ENCODE measurements at places on chromosomes 5 and 9.

- DNase-seq = no peak
Measured at GRCh38 chr9:38671372-38671731, 48.6 kb downstream of the FAM240B start.

GRCh38 chr9:109906766-109907382 lies 126.9 kb downstream of the PALM2AKAP2 start:
- no peak for DNase-seq

DNA sequence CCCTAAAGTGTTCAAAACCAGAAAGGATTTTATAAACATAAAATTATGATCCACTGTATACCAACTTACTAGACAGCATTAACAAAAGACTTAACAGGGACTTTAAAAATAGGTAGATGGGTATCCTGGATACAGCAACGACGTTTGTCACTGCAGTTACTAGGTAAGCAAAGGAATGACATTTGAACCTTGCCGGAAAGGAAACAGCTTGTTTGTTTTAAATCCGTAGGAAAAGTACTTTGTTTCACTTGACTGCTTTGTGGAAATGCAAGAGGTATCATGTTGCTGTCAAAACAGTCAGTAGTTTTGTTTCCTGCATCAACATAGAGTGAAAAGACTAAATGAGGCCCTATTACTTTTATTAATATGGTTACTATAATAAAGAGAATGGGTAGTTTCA lies 122.9 kb downstream of the CDC42SE2 start:
- no peak for DNase-seq

DNA sequence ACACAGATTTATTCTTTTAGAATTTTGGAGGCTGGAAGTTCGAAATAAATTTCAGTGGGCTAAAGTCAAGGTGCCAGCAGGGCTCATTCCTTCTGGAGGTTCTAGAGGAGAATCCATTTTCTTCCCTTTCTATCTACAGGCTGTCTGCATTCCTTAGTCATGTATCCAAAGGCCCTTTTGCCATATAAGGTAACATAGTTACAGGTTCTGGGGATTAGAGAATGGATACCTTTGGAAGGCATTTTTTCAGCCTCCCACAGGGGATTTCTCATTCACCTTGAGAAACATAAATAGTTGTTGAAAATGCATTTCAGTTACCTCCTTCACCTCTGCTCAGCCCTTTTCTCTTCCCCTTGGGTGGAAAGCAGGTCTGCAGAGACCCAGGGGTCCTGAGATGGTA lies 280.0 kb upstream of the MAP3K1 start:
- DNase-seq = no peak

GRCh38 chr5:111784491-111785181 lies 27.6 kb upstream of the NREP start:
- DNase-seq = no peak

DNA sequence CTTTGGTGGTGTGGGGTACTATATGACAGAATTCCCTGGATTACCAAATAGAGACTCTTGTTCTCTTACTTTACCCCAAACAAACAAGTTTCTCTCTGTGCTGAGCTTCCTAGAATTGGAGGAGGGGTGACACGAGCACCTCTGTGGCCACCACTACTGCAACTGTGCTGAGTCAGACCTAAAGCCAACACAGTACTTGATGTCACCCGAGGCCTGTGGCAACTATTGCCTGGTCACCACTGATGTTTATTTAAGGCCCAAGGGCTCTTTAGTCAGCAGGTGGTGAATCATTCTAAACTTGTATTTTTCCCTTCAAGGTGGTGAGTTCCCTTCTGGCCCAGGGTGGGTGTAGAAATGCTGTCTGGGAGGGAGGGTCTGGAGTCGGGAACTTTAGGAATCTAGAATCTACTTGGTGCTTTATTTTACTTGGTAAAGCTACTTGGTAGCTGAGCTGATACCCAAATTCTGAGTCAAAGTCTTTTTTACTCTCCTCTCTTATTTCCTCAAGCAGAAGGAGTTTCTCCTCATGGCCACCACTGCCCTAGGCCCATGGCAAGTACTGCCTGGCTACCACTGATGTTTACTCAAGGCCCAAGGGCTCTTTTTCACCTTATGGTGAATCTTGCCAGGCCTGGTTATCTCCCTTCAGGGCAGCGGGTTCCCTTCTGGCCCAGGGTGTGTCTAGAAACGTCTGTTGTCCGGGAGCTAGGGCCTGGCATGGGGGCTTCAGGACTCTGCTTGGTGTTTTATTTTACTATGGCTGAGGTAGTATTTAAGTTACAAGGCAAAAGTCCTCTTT lies 9.8 kb downstream of the LURAP1L start:
- no peak for DNase-seq

DNA sequence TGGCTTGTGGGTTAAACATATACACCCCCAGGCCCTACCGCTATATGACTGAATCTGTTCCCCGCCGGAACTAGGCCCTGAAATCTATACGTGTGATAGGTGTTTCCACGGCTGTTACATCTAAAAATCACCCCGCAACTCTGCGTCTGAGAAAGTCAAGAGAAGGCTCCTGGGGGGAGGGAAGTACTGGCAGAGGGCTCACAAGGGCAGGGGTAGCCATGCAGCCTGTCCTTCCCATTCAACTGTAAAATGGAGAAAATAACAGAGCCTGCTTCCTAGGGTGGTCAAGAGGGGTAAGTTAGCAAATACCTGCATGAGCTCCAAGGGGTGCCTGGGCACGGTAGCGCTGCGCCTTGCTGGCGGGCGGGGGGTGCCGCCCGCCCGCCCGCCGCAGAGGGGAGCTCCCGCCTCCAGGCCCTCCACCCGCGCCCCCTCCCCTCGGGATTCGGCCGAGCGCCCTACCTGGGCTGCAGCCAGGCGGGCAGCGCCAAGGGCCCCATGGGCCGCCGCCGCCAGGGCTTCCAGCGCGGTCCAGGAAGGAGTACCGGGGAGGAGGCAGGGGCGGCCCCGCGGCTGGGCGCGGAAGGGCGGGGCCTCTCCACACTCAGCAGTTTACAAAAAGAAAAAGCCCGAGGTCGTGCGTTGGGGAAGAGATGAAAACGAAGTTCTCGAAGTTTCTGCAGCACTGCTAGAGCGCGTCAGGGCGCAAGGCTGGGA lies at the start of gene HACD4:
HACD4 (minus strand) TSS at position 550 of the 717 bp plus-strand sequence; CDS start at position 500, 50 bp downstream.
- peak; percentile 21 for DNase-seq

DNA sequence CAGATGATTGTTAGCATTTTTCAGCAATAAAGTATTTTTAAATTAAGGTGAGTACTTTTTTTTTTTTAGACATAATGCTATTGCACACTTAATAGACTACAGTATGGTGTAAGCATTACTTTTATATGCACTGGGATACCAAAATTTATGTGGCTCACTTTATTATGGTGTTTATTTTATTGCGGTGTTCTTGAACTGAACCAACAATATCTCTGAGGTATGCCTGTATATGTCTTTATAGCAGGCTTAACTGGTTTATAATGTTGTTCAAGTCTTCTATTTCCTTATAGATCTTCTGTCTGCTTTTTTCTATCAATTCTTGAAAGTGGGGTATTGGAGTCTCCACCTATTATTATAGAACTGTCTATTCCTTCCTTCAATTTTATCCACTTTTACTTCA lies 18.0 kb downstream of the ZBTB43 start:
- no peak for DNase-seq

- no peak for DNase-seq
Measured at GRCh38 chr9:93112116-93112863, 16.3 kb downstream of the CARD19 start.

DNA sequence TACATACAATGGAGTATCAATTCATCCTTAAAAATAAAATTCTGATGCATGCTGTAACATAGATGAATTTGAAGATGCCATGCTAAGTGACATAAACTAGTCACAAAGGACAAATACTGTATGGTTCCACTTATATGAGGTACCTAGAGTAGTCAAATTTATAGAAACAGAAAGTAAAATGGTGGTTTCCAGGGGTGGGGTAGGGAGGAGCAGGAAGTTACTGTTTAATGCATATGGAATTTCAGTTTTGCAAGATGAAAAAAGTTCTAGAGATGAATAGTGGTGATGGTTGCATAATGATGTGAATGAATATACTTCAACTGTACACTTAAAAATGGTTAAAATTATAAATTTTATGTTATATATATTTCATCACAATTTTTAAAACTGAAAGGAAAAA lies 57.3 kb upstream of the FNIP1 start:
- no peak for DNase-seq

GRCh38 chr9:133997584-133997983 lies 5.5 kb upstream of the VAV2 start:
- DNase-seq = no peak

GRCh38 chr5:157476702-157477408 lies 16.8 kb downstream of the NIPAL4 start:
- DNase-seq = peak; percentile 52

DNA sequence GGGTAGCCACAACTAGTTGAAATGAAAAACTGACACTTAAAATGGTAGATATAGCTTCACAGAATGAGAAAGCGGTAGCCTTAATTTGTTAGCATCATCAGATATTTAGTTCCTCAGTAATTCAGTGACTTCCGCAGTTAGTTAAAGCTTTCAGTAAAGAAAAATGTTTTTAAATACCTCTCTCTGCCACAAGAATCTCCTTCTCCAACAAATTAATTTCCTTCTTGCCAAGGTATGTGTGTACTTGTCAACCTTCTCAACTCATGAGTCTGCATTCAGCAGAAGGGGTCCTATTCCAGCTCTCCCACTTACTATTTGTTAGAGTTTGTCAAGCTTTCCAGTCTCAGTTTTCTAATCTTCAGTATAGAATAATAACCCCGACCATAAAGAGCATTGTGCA lies 26.3 kb upstream of the ERAP1 start:
- DNase-seq = no peak

DNA sequence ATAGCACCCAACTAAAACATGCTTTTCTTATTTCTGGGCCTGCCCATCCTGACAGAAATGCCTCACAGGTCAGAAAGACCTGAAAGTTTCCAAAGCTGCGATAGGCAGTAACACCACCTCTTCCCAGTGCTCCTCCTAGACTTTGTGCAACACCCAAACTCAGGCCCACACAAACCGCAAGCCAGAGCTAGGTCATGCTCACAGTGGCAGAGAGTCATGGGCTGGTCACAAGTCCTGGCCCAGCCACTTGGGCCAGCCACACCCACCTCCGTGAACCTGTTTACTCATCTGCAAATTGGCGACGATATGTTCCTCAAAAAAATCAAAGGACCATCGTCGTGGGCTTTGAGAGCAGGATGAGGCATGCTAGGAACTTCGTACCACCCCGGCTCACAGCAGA lies 44.0 kb upstream of the SLC25A51 start:
- no peak for DNase-seq

GRCh38 chr5:158908425-158909220 lies 191.1 kb downstream of the EBF1 start:
- no peak for DNase-seq

GRCh38 chr5:31807789-31808540 lies 169.0 kb downstream of the PDZD2 start:
- DNase-seq = no peak

DNA sequence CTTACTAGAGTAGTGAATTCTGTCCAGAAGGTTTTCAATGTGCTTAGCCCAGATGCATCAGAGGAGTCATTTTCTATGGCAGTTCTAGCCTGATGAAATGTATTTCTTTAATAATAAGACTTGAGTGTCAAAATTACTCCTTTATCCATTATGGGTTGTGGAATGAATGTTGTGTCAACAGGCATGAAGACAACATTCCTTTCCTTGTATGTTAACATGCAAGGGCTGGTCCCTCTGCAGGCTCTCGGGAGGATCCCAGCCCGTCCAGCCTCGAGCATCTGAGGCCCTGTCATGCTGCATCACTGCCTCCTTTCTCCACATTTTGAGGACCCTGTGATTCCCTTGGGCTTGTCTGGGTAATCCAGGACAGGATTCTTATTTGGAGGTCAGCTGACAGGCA lies 42.9 kb upstream of the FAM120AOS start:
- DNase-seq = no peak

DNA sequence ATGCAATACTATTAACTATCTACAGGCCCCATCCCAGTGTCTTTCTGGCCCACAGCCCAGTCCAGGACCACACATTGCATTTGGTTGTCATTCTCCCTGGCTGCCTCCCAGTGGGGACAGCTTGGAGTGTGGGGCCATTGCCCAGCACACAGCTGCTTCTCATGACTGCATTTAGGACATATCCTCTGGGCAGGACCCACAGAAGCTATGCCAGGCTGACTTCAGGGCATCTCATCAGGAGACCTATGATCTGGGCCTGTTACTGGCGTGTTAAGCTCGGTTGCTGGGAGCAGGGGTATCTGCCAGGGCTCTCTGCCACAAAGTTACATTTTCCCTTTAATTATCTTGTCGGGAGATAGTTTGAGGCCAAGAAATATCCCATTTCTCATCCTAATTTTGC lies 32.1 kb upstream of the CLPTM1L start:
- no peak for DNase-seq

- DNase-seq = no peak
Measured at GRCh38 chr9:91842358-91843049, 107.5 kb downstream of the ROR2 start.

DNA sequence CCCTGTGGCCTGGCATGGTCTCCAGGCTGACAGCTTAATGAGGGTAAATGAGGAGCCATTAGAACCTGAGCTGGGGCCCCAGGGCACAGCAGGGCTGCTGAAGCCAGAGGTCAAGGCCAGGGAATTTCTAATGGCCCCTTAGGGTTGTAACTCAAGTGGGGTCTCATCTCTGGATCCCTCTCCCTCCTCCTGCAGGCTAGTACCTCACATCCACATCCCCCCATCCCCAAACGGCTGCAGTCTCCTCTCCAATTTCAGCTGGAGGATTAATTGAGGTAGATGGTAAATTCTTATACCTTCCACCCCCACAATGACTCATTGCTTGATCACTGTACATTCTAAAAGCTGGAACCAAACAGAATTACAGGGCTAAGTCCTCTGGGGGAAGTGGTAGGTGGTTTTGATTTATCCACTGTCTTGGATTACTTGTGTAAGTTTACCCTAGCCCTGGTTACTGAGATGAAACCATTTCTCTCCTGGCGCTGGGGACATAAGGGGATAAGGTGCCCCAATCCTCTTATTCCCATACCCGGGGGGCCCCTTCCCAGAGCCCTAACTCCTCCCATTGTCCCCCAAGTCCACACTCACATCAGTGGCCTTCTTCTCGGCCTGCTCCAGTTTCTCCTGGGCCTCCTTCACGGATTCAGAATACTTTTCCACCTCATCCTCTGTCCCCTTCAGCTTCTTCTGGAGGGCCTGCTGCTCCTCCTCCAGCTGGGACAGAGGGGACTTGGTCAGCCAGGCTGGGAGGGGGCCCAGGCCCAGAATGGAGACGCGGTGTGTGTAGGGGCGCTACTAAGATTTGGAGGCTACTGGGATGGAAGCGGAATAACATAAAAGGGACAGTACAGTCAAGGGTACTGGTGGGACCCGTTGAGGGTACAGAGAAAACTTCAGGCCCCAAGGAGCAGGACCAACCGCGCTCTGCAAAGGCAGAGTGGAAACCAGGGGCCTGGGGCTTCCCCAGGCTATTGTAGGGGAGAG lies 875 bp downstream of the TPM2 start:
- no peak for DNase-seq

DNA sequence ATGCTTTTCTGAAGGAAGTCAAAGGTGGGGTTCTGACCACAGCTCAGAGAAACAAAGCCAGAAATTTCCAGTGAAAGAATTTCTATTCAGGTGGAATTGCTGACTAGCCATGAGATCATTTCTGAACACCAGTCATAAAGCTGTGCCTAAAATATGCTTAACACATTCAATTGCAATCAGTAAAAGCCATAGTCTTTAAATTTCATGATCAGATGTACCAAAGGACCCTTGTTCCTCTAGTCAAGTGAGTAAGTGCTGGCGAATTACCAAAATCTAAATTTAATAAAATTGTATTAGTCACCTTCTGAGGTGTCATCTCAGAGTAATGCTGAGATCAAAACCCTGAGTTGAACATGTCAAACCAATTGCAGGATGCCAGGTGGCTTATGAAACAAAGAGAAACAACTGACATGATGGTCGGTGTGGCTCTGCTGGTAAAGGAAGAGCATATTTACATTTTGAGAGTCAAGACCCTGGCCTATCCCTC lies 334.2 kb upstream of the CCNH start:
- no peak for DNase-seq

Measured in hematopoietic multipotent progenitor cell treated with erythropoietin and hydrocortisone succinate and interleukin-3 and kit ligand, for 15 days (in vitro differentiated cells).